DND-41 (cell line): ENCODE measurements at places on chromosomes 6 and 20.
A peak's percentile ranks its signal among the peaks of the same experiment; 100 is the strongest.

- no peak for DNase-seq
Observed at GRCh38 chr6:116773886-116774285, 8.4 kb upstream of the FAM162B start.

GRCh38 chr6:9064156-9064555 is 628.8 kb upstream of the SLC35B3 start:
- DNase-seq = no peak

DNA sequence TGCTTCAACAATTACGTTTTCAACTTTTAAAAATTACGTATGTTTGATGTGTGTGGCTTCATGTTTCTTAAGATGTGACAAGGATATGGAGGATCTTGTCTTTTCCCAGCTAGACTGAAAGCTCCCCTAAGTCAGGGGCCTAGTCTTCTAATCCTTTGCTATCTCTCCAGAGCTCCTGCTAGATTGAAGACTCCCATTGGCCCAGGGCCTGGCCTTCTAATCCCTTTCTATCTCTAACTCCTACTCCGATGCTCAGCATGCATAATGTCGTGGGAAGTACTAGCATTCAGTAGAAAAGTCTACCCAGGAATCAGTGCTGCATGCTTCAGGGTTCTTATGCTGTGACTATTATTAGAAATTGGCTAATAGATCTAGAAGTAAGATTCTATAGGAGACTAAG is 144.8 kb upstream of the SUPT3H start:
- DNase-seq = no peak

DNA sequence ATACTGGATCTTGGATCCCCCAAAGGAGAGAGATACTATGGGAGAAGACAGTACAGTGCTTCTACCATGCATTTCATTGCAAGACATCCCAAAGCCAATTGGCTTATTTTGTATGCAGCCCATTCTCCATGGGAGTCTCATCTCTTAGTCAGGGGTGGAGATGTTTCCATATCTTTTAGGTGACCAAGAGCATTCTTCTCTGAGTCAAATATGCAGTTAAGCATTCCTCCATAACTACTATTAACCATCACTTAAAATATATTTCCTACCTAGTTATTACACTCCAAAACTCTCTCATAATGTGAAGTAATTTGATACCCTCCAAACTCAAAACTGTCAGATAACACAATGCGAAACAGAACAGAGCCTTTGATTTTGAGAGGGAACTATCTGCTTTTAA is 542.6 kb downstream of the HDGFL1 start:
- no peak for DNase-seq

- no peak for DNase-seq
Observed at GRCh38 chr6:107323133-107323785, 136.1 kb downstream of the PDSS2 start.

GRCh38 chr6:22612236-22612635 is 42.9 kb downstream of the HDGFL1 start:
- DNase-seq = no peak

- DNase-seq = no peak
Observed at GRCh38 chr20:61956396-61957342, 109.0 kb downstream of the TAF4 start.

DNA sequence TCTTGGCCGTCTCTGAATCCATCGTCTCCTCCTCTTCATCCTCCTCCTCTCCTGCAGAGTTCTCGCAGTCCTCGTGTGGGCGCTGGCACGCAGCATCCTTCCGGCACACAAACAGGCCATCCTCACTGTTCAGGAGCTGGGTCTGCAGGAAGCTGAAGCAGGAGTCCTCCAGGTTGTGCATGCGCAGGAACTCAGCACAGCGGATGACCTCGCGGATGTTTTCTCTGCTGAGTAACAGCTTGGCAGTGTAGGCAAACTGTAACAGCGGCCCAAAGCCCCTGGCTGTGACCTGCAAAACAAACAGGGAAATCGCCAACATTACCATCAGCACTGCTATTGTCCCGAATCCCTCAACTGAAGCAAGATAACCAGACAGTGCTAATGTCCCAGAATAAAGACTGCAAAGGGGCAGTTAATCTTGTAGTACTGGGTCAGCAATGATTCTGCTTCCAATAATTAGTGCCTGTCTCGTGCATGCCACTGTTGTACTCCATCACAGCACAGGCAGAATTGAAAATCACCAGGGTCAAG is 57.4 kb downstream of the GJA10 start:
- no peak for DNase-seq

- no peak for DNase-seq
Observed at GRCh38 chr6:108288742-108289141, 6.1 kb upstream of the AFG1L start.

DNA sequence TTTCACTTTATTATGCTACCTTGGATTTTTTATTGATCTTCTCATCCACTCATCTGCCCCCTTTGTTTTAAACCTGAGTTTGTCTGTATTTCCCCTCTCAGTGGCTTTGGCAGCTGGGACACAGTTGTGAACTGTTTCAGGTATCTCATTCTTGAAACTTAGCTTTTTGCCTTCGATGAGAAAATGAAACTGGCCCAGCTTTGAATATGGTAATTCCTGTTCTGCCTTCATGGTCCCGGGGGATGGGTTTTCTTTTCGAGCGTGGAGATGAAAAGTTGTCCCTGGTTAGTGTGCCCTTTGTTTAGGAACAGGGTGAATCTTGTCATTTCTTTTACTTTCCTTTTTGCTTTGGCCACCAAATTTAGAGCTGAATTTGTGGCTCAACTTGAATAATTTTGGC is 25.6 kb downstream of the DHX35 start:
- no peak for DNase-seq

- DNase-seq = no peak
Observed at GRCh38 chr6:97160280-97160679, 122.7 kb downstream of the MMS22L start.

DNA sequence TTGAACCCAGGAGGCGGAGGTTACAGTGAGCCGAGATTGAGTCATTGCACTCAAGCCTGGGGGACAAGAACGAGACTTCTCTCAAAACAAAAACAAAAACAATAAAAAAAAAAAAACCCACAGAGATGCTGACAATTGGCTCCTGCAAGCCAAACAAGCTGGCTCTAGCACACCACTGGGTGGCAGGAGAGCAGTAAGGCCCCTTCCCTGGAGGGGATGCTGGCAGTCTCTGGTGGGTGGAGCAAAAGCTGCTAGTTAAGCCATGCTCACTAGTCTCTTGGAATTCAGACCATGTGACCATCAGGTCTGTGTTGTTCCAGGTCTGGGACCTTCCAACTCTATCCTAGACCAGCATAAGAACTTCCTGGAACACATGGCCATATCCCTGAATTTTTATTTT is 18.9 kb upstream of the DSN1 start:
- peak; percentile 28 for DNase-seq

- no peak for DNase-seq
Observed at GRCh38 chr6:139146317-139146726, 11.4 kb downstream of the HECA start.

DNA sequence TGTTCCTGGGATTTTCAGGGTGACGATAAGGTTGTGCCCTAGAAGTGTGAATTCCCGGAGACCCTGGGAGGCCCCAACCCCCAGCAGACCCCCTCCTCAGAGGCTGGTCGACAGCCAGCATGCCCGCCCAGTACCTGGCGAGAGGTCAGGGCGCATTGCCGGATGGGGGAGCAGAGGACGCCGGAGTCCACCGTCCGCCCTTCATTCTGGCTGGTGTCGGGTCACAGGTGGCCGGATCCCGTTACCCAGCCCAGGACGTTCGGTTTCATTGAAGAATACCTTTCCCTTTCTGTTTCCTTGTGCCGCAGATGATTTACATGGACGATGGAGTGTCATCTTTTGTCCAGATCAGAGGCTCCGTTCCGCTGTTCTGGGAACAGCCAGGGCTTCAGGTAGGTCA is 61.3 kb downstream of the SYNJ2 start:
- DNase-seq = no peak

DNA sequence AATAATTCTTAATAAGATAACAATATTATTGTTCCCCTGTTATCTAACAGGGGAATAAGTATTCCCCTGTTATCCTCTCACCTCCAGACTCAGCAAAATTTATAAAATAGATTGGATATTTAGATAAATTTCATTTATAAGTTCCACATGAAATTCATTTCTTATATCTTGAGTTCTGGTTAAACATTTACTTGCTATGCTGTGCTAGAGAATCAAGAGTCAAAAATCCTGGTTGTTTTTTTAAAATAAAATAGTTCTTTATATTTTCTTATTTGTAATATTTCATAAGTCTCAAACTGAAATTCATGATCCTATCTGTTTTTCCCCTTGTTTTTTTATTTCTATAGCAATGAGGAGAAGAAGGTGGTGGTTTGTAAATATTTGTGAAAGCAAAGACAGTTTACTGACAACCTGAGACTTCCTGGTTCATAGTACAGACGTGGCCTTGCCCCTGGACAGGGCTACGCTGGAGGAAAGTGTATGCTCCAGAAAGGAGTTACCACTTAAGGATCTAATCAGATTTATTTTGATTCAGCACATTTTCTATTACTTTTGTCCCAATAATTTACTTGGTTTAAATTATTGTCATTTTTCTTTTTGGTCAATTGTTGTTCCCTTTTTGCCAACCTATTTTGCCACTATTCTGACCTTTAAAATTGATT is 37.8 kb upstream of the MARCKS start:
- DNase-seq = no peak

DNA sequence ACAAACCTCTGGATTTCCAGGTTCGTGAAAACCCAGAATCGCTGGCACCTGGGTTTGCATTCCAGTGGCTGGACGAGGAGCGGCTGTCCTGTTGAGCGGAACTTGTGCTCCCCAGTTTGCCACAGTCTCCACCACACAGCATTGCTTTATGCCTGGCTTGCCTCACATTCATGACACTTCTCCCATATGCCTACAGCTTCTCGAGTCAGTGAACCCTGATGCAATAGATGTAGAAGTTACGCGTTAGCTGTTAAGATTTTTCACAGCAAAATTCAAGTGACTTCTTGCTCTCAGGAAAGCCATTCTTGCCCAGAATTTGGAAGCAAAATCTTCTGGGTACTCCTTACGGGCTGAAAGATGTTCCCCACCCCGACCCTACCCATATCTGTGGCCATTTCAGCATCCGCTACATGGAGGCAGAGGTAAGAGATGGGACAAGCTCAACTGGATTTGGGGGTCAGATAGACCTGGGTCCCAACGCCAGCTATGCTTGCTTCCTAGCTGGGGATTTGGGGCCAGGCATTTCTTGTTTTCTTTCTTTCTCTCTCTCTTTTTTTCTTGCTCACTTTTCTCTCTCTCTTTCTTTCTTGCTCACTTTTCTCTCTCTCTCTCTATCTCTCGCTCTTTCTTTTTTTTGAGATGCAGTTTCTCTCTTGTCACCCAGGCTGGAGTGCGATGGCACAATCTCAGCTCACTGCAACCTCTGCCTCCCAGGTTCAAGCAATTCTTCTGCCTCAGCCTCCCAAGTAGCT is 12.4 kb upstream of the GDAP1L1 start:
- DNase-seq = no peak

DNA sequence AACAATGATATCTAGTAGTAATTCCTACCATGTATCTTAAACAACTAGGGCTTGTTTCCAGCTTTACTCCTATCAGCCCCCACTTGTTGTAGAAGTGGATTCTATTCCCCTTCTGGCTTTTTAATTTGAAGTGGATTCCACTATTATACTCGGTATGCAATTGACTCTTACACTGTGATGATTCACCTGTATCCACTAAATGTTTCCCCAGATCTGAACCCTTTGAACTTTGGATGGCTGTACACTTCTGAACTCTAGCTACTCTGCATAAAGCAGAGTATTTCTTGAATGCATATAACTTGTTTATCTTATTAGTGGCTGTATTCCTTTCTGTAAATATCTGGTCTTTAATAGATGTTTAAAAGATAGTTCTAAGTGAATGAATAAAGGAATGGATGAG is 538.4 kb upstream of the NRSN1 start:
- no peak for DNase-seq

DNA sequence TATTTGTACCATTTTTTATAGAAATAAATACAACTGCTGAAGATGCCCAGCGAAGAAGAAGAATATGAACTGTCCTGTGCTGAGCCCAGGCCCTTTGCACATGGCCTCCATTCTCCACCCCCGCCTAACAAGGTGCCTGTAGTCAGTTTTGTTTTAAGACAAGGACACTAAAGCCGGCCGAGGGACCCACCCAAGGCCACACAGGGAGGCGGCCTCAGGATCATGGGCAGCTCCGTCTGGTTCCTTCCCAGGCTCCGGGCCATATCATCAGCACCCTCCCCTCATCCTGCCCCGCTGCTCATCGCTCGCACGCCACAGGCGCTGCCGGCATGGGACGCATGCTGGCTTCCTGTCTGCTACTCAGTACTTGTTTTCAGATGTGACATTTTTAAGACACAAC is 21.3 kb downstream of the PSMG4 start:
- DNase-seq = no peak

GRCh38 chr6:161418463-161418945 is 144.6 kb upstream of the AGPAT4 start:
- peak; percentile 30 for DNase-seq

DNA sequence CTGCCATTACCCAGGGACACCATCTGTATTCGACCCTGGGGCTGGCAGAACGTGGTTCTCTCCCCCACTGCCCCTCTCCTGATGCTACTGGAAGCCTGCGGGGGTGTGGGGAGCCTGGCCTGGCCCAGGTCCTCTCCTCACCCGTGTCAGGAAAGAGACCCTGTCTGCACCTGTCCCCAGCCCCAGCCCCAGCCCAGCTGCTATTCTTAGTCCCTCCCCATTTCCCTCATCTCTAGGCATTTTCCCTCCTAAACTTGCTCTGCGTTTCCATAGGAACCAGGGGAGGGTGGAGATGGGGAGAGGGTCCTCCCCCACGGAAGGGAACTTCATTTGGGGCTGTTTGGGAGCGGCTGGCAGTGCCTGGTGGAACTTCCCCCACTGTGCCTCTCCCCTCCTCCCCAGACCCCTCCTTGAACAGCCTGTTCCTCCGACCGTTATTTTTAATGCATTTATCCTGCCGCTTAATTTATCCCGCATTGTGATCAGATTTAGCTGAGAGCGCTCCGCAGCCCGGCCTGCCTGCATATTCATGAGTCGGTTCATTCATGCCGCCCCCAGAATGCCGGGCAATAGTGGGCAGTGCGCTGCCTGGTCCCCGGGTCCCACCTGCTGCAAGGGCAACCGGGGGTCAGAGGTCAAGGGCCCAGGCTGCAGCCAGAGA is 31.8 kb upstream of the DLGAP4 start:
- DNase-seq = no peak
